Renal cortical epithelial cell (primary cell): ENCODE measurements at places on chromosomes 4 and X.
A peak's percentile ranks its signal among the peaks of the same experiment; 100 is the strongest.

DNA sequence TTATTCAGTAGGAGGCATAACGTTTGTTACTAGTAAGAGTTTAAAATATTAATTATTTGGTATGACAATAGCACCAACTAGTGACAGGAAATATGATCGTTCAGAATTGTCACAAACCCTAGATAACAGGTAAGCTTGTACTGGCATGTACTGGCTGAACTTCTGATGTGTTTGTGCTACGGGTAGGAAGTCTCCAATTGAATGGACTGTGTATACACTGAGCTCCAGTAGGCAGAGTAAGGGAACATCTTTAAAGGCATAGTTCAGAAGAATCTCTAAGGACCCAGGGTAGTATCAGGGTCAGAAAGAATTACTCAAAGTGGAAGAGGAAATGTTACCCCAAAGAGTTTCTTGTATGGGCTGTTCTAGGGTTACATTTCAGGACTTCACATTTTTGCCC lies 230.4 kb downstream of the EDA2R start:
- DNase-seq, result no peak

DNA sequence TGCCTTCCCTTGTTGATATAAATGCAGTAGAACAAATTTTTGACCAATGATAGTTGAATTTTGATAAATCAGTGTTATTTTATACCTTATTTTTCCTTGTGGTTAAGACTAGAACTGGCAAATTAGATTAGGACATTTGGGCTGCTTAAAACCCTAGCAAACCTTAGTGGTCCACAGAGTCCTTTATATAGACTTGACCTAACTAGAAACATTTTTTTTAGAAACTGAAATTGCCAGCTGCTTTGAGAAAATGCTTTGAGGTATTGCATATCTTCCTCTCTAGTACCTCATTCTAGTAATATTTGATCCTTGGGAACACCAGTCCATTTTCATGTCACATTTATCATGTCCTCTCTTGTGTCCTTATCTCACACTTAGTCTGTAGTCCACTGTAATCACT lies 580.3 kb downstream of the FSTL5 start:
- no peak for DNase-seq

DNA sequence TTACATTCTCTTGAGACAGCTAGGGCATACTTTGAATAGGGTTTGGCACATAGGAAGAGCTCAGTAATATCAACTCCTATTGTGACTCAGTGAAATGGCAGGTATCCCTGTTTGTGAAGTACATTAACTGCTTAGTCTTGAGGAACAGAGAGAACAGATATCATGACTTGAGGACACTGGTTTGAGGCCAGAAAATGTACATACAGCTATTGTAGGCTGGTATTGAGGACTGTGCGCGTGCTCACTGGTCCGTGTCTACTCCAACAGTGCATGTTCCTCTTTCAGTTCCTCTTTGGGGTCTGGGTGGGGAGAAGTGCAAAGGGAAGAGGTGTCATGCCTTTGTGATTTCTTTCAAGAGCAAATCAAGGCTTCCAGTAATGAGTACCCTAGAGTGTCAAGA lies 34.6 kb upstream of the TBC1D9 start:
- DNase-seq, result peak; percentile 14

DNA sequence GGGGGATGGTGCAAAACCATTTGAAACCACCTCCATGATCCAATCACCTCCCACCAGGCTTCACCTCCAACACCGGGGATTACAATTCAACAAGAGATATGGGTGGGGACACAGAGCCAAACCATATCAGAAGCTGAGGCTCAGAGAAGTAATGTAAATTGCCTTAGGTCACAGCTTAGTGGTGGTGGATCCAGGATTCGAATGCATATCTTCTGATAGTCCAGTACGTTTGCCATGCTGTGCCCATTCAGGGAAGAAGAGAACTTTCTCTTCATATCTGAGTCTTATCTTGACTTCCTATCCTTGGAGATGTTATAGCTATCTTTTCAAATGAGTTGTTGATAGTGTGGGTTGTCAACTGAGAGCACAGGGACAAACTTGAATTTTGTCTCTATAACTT lies 325.5 kb downstream of the ZIC3 start:
- no peak for DNase-seq

DNA sequence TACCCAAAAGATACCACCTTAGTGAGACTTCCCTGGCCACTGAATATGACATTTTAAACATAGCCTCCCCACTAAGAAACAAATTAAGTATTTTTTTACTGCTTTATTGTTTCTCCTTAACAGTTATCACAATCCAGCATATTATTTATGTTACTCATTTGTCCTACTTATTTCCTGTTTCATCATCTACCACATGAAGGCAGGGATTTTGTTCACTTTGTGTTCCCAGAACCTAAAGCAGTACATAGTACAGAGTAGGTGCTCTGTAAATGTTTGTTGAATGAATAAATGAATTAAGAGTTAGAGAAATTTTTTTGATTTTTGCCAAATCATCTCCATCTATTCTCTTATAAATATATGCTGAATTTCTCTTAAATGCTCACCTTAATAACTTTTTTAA lies 318.4 kb upstream of the GIMD1 start:
- no peak for DNase-seq

GRCh38 chrX:146456058-146456457 lies 353.5 kb upstream of the CXorf51B start:
- no peak for DNase-seq

- DNase-seq, result no peak
These were observed 65.7 kb upstream of the ADAD1 start for GRCh38 chr4:122313006-122313646.

- DNase-seq, result peak; percentile 35
These were observed 20.3 kb downstream of the QRFPR start for GRCh38 chr4:121360495-121360894.

GRCh38 chr4:41394481-41394894 lies 137.8 kb downstream of the UCHL1 start:
- DNase-seq, result peak; percentile 41

DNA sequence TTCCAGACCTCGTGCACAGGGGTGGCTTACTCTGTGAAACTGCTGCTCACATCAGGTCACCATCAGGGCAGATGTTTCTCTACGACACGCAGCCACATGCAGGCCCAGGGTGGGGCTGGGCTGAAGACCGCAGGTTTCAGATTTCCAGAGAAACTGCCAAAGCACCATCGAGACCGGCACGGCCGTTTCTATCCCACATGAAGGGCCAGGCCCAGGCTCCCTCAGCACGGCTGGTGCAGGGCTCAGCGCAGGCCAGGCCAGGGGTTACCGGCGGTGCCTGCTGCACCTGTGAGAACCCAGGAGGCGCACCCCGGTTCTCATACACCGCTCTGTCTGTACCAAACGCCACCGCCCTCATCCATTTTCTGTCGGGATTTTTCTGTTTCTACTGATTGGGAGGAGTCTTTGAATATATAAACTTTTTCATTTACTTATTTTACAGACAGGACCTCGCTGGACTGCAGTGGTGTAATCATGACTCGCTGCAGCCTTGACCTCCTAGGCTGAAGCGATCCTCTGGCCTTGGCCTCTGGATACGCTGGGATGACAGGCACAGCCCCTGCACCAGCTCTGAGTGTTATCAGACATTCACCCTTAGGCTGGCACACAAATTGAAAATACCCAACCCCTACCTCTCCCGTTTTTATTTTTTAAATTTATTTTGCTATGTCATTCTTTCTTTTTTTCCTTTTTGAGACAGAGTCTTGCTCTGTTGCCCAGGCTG lies 17.1 kb downstream of the CTBP1 start:
- no peak for DNase-seq

DNA sequence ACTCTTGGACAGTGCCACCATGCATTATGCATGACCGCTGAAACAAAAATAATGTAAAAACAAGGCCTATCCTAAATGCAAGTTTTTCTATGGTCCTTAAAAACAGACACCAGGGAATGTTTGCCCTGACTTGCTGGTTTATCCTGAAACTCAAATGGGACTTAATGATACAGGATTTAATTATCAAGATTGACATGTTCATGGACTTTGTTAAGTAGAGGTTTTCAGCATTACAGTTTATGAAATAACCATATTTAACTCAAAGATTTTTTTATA lies 1.3 kb downstream of the NFKB1 start:
- no peak for DNase-seq

DNA sequence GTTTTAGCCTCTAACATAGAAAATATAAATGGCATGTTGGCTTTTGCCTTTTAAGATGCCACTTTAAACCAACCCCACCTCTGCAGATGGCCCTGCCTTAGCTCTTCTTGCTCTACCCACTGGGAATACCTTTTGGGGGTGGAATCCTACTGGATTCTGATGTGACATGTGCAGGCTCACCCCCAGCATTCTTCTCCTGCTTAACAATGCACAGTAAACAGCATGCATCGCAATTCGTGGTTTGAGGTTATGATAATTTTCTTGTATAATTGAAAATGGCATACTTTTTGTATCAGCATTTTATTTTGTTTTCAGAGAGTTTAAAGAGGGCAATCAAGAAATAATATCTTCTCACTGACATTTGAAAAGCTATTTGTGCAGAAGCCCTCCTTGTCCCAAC lies 167.9 kb downstream of the AREG start:
- DNase-seq, result no peak

DNA sequence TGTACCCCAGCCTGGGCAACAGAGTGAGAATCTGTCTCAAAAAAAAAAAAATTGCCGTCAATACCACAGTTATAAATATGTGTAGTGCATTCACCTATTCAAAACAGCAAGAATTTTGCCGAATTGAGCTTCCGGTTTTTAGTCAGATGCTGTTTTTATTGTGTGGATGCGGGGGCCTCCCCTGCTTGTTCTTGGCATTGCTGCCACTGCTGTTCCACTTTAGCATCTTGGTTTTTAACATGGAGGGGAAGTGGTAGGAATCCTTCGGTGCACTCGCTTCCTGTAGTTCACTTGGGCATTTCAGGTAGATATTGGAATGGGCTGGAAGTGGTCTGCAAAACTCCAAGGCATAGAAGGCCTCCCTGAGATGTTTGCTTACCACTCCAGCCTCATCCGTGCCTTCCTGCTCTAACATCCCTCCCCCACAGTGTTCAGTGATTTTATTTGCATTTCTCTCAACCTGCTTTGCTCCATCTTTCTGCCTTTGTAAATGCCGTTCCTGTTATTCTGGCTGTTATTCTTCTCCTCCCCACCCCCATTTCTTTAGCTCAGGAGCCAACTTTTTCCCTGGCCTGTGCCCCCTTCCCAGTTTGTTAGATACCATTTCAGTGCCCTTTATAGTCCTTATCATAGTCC lies 25.5 kb downstream of the MOB1B start:
- no peak for DNase-seq

- DNase-seq, result peak; percentile 32
These were observed 14.1 kb downstream of the RAB40AL start for GRCh38 chrX:102950908-102951866.

DNA sequence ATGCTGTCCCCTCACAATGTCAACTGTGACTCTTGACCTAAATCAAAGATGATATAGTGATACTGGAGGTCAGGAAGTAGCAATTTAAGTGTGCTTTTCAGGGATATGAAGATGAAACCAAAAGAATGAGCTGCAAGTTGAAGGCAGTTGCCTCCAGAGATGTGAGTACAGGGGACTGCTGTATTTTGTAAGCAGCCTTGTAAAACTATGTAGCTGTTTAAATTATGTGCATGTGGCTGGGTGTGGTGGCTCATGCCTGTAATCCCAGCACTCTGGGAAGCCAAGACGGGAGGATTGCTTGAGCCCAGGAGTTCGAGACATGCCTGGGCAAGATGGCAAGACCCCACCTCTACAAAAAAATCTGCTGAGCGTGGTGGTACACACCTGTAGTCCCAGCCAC lies 15.1 kb upstream of the TNIP2 start:
- no peak for DNase-seq

DNA sequence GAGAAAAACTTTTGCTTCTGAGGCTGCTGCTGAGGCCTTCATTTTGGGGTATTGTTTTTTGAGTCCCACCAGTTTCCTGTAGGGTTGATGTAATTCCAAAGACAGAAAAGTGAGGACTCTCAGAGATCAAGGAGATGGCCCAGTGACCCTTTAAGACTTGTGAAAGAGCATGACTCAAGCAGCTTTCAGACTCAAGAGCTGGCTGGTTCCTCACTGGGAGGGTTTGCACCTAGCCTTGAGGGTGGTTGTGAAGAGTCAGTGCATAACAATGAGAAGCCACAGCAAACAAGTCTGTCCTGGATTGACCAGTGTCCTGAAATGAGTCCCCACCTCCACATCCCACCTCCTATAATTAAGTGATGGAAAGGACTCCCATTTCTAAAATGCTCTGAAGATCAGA lies 89.2 kb downstream of the NHS start:
- DNase-seq, result peak; percentile 90

GRCh38 chr4:27412613-27413012 lies 552.0 kb downstream of the STIM2 start:
- no peak for DNase-seq

DNA sequence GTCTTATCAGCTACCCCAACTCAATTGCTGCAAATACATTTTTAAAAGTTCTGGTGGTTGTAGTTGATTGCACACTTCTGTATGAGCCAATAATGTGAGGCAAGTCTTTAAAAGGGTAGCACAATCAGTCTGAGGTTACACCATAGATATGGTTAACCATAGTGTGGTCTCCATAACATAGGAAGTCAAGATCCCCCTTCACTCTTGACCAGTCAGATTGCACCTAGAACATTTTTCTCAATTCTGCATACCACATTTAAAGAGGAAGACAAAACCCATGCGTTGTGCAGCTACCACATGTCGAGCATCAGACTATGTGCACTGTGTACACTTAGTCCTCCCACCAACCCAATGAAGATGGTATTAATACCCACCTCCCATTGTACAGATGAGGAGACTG lies 26.5 kb upstream of the CYBB start:
- no peak for DNase-seq

DNA sequence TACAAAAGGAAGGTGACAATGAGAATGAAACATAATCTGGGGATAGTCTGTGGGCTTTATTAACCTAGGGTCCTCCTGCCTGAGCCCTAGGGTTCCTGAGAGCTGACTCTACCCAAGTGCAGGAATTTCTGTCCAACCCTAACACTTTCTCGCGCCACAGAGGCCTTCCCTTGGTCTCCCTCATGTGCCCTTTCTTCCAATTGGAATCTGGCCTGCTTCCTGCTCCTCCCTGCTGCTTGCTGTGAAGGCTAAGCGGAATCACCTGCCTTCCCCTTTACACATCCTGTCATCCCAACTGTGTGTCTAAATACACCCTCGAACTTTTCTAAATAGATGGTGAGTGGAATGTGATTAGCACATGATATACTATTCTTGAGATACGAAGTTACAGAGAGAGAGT lies 5.9 kb downstream of the MAGEA11 start:
- no peak for DNase-seq

DNA sequence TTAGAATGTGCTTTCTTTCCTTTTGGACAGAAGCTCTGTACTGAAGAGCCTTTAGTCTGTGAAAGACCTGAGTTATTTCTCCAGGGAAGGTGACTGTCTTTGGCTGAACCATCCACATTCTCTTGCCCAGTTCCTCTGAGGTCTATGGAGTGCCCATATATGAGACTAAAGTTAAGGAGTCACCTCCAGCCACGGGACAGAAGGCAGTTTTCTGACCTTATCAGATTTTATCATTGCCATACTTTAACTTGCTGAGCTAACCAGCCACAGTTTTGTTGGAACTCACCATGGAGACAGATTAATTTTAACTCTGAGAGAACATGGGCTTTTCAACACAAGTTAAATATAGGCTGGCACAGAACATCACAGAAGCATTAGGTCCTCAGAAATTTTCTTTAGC lies 26.3 kb downstream of the IL1RAPL1 start:
- no peak for DNase-seq
